HTR-8/SVneo (cell line): ENCODE measurements at places on chromosomes 16 and 17.
A peak's percentile ranks its signal among the peaks of the same experiment; 100 is the strongest.

- DNase-seq: no peak
These were observed 91.7 kb downstream of the DNAH17 start for GRCh38 chr17:78485290-78486168.

- DNase-seq: no peak
These were observed 8.8 kb downstream of the KIAA0513 start for GRCh38 chr16:85036236-85037049.

DNA sequence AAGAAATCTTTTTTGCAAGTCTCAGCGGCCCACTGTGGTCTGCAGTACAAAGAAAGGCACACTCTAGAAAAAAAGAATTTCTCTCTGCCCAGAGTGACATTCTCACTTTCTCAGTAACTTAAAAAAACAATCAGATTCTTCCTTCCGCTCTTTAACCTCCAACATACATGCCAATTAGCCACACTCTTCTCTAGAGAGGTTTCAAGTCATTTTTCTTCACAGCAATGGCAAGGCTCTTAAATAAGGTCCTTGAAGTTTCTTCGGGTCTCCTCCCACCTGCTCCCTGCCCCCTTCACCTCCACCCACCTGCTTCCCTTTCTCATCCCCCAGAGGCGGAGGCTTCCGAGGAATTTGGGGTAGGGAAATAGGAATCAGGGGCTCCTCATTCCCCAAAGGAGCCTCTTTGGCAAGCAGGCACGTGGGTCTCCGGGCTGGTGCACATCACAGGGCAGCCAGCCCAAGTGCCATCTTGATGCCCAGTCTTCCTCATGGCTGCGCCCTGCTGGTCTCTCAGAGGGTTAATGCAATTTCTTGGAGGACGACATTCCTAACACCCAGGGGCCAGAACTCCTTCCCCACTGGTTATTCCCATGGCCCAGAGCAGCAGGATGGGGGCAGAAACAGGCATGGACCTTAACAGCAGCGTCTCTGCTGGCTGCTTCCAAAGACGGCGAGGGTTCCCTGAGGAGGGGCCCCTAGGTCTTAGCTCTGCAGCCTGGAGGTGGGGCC is 855 bp upstream of the MEOX1 start:
- no peak for DNase-seq

DNA sequence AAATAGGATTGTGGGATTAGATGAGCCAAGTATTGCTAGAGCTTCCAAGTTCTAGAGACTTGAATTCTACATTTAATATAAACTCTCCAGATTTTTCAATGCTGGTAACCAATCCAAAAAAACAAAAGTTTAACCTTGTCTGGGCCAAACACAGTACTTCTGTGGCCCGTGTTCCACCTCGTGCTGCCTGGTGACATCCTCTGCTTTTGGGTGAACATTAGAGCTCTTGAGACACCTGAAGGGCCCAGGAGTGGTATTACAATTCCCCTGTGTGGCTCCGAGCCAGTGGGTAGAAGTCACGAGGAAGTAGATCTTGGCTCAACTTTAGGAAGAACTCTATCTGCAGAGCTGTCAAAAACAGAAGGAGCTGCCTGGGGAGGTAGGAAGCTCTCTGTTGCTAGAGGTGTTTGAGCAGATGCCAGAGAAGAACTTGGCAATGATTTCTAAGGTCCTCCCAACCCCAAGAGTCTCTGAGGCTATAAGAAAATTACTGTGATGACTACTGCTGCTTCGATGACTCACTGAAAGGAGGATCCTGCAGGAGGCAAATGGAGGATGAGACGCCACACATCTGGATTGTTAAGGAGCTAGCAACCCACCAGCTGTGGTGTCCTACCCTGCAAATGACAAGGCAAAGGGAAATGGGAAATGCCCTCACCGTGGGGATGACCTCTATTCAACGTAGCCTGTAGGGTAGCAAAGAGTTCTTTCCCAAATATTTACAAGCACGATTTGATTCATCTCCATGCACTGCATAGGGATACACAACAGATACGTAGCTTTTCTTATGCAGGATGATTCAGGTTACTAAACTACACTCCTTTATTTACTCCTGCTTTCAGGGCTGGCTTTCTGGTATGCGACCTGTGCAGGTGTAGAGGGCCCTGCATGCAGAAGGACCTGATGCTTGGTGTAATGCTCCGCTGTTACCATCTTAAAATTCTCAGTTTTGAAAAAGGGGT is 45.8 kb upstream of the GAS7 start:
- no peak for DNase-seq

GRCh38 chr17:29119265-29119664 is 60.9 kb downstream of the MYO18A start:
- DNase-seq: no peak

DNA sequence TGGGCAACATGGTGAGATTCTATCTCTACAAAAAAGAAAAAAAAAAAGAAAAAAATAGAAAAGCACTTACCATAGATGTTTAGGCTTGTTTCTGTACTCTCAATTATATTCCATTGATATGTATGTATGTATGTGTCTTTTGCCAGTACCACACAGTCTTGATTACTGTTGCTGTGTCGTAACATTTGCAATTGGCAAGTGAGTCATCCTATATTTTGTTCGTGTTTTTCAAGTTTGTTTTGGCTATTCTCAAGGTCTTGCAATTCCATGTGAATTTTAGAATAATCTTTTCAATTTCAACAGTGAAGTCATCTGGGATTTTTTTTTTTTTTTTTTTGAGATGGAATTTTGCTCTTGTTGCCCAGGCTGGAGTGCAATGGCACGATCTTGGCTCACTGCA is 19.3 kb downstream of the SPECC1 start:
- DNase-seq: no peak

- DNase-seq: peak; percentile 82
These were observed at the start of gene ANTKMT for GRCh38 chr16:720990-721764. Gene ANTKMT, plus strand, starts transcription at chr16:721146. Its CDS starts 129 bp downstream, at chr16:721275.

GRCh38 chr16:2183671-2184070 is 12.7 kb downstream of the CASKIN1 start:
- DNase-seq: no peak

GRCh38 chr16:28289048-28289447 is 3.3 kb upstream of the SBK1 start:
- DNase-seq: no peak

- DNase-seq: no peak
These were observed 31.9 kb upstream of the RNPS1 start for GRCh38 chr16:2299915-2300192.

DNA sequence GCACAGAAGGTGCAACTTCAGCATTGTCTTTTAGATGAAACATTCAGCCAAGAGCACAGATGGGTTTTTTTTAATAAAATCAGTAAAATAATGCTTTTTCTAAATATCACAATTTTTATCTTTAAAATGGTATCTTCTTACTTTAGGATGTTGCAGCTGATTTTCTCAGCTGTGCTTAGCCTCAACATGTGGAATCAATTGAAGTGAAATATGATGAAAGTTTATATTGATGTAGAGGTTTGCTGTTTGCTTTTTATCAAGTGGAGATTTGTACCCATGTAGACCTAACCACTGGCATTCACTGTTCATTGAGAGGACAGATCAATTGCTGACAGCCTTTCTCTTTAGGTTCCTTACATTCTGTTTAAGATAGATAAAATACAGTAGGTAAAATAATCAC is 107.8 kb downstream of the CYB561 start:
- DNase-seq: no peak

DNA sequence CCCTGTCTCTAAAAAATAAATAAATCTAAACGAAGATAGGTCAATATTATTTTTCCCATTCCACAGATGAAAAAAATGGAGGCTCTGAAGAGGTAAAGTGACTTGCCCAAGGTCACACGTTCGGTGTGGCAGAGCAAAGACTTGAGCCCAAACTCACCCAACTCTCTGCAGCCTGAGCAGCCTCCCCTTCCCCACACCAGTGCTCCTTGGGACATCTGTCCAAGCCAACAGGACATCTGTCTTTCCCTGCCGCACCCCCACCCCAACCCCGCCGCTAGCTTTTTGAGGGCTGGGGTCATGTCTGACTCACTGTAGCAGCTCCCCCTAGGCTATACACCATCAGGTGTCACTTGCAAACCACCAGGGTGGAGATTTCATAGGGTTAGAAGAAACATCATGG is 5.2 kb upstream of the BEAN1 start:
- DNase-seq: no peak

GRCh38 chr16:85696781-85697180 is 8.0 kb upstream of the GINS2 start:
- no peak for DNase-seq

- DNase-seq: no peak
These were observed 13.8 kb downstream of the NLK start for GRCh38 chr17:28056276-28056620.

GRCh38 chr16:69581297-69581696 is 15.5 kb downstream of the NFAT5 start:
- DNase-seq: no peak

GRCh38 chr17:64230791-64231408 is 32.2 kb downstream of the TEX2 start:
- DNase-seq: peak; percentile 68

DNA sequence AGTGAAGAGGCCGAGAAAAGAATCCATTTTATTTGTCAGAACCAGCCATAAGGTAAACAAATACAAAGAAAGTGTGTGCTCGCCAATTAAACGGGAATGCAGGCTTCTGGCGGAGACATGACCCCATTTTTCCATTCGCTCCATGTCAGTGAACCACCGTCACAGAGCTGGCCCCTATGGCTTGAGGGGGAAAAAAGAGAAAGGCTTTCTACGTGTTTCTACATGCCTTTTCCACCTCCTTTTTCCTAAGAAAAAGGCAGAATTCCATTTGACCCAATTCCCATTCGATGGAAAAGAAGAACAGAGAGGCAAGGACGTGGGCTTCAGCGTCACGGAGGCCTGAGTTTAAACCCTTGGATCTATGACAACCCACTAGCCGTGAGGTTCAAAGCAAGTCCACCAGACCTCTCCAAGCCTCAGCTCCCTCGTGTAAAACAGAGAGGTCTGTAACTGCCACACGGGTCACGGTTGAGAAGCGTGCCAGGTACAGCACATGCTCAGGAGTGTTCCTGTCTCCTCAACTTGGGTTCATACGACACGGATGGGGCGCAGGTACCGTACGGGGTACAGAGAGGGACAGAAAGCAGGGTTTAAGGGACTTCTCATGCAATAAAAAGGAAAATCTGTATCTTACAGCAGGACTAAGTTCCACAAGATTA is 91.9 kb downstream of the NXN start:
- no peak for DNase-seq

DNA sequence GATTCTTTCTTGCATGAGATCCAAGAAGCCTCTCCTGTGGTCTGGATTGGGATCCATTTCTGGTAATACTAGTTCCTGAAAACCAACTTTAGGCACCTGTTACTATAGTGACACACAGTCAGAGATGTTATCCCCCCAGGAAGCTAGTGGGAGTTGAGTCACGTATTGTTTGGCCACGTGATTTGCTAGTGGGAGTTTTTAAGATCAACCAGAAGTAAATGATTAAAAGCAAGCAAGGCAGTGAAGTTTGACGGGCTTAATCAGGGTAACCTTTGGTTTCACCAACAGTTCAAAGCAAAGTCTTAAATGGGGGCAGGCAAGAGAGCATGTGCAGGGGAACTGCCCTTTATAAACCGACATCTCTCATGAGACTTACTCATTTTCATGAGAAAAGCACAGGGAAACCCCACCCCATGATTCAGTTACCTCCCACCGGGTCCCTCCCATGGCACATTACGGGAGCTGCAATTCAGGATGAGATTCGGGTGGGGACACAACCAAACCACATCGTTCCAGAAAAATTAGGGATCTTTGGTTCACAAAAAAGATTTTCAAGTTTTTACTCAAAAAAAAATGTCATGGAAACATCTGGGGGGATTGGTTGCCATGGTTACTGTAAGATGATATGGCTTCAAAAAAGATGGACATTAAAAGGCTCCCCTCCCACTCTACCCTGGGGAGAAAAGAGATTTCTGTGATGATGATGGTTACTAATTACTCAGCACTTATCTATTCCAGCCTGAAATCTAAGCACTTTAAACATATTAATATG is 483.1 kb upstream of the ERCC4 start:
- DNase-seq: no peak

DNA sequence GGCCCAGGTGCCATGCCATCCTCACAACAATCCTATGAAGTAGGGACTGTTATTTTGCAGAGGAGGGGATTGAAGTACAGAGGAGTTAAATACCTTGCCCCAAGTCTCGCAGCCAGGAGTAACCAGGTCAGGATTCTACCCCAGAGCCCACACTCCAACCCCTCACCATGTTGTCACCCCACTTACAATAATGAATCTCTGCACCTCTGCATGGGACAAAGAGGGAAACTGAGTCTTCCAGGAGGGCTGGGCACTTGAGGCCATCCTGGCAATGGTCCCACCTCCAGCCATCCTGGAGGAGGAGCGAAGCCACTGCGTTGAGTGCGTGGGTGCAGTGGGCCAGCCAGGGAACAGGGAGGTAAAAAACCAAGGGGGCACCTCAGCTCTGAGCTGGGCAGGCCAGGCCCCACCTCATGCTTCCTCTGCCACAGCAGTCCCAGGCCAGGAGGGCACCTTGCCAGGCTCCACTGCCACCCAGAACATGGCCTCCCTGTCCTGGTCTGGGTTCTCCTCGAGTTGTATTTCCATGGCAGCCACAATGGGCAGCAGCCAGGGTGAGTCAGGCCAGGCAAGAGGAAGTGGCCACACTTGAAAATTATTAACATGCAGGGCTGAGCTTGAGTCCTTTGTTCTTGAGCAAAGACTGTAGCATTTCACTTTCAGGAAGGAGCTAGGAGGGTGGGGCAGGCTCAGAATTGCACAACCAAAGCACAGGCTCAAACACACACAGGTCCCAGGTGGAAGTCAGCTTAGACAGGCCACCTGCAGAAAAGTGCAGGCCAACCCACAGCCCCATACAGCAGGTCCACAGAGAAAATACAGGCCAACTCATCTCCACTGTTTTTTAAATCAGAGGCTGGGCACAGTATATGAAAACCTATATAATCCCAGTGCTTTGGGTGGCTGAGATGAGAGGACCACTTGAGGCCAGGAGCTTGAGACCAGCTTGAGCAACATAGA is 52.1 kb downstream of the CUEDC1 start:
- DNase-seq: peak; percentile 87

GRCh38 chr16:66996324-66996982 is 8.1 kb downstream of the CES4A start:
- no peak for DNase-seq

GRCh38 chr16:77945126-77945525 is 77.2 kb upstream of the CLEC3A start:
- DNase-seq: no peak

GRCh38 chr17:42690596-42690995 is 8.3 kb downstream of the CNTNAP1 start:
- no peak for DNase-seq

DNA sequence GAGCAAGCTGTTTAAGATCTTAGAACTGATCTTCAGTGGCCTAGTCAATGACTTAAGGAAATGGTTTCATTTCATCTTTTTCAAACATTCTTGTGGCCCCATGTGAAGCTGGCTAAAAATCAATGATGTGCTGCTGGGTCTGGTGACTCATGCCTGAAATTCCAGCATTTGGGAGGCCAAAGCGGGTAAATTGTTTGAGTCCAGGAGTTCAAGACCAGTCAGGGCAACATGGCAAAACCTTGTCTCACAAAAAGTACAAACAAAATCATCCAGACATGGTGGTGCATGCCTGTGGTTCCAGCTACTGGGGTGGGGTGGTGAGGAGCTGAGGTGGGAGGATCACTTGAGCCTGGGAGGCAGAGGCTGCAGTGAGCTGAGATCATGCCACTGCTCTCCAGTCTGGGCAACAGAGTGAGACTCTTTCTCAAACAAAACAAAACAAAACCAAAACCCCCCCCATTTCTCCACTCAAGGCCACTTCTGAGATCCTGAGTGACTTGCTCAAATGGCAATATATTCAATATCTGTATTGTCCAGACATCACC is 17.4 kb upstream of the COL1A1 start:
- no peak for DNase-seq

GRCh38 chr16:515175-515938 is 12.2 kb upstream of the CAPN15 start:
- DNase-seq: no peak

- DNase-seq: no peak
These were observed 17.9 kb downstream of the NME2 start for GRCh38 chr17:51184124-51184523.
